T-helper 17 cell (primary cell): ENCODE measurements at places on chromosomes 3 and 15.

DNA sequence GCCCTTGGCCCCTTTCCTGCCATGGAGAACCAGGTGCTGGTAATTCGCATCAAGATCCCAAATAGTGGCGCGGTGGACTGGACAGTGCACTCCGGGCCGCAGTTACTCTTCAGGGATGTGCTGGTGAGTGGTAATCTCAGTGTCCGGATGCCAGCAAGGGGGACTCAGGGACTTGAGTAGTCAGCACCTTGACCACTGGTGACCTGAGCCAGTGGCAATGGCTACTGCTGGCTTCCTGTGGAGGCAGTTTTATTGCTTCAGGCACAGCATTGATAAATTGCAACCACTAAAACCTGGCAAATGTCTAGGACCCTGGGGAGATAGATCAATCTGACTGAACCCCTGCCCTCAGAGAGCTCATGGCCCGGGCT lies 830 bp downstream of the MAP2K5 start:
- DNase-seq: no peak
- no peaks in the 10 kb centered on the region for H3K36me3 ChIP-seq
- H3K27ac ChIP-seq: peak overlapping the region; percentile 97
- peak overlapping the region; percentile 95 for H3K4me3 ChIP-seq
- H3K27me3 ChIP-seq: no peaks in the 10 kb centered on the region

DNA sequence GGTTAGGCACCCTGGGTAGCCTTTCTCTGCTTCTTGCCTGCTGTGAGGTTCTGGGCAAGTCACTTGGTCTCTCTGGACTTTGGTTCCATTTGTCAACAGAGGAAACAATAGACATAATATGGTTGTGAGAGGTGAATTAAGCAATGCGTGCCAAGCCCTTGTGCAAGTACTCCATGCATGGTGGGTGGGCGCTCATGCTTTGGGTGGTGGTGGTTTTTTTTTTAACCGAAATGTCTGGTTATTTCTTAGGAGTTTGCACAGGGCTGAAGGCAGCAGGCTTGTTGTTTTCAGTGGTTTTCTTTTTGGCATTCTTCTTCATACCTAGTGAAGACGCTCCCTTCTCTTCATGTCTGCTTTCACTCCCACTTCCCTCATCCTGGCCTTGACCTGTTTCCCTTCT lies 84.2 kb upstream of the LRTM1 start:
- H3K27ac ChIP-seq: no peak overlapping the region
- DNase-seq: no peak
- no peaks in the 10 kb centered on the region for H3K27me3 ChIP-seq

DNA sequence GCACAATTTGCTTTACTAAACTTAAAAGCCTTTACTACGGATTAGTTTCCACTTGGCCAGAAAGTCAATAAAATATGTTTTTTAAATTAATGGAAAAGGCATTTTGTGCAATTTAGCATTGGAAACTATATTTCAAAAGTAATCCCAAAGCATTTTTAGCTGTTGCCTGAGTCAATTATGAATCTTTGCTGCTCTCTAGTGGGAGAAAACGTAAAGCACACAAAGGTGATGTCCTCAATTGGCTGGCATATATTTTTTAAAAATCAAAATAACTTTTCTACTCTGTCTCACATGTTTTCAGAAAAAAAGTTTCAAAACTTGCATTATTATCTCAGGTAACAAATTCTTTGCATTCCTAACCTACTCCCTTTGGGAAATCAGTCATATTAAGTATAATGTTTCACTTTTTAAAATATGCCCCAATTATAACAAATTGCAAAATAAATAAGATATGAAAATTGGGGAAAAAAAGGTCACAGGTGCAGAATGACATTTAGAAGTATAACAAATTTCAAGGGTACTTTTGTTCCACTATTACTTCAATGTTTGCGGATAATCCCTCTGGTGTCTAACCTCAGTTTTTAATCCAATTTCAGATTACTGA lies 47.2 kb upstream of the TEX55 start:
- H3K4me3 ChIP-seq: no peak overlapping the region
- no peaks in the 10 kb centered on the region for H3K4me1 ChIP-seq
- no peaks in the 10 kb centered on the region for H3K27me3 ChIP-seq
- no peak for DNase-seq

DNA sequence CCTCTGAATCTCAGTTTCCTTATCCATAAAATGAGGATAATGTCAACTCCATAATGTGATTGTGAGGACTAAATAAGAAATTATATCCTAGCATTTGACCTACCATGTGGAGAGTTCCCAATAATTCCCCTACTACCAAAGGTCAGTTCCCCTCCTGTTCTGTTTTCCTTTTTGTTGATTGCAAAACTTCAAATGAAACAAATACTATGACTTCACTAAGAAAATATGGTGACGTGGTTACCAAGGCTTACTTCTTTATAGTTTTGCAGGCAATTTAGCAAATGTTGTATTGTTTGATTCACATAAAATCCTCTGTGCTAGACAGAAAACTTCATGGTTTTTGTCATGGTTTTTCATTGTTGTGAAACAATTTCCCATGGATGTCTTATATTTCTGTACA lies 153.8 kb upstream of the RORA start:
- DNase-seq: no peak
- H3K4me1 ChIP-seq: no peaks in the 10 kb centered on the region
- H3K27me3 ChIP-seq: peaks cover 54% of the 10 kb centered on the region

DNA sequence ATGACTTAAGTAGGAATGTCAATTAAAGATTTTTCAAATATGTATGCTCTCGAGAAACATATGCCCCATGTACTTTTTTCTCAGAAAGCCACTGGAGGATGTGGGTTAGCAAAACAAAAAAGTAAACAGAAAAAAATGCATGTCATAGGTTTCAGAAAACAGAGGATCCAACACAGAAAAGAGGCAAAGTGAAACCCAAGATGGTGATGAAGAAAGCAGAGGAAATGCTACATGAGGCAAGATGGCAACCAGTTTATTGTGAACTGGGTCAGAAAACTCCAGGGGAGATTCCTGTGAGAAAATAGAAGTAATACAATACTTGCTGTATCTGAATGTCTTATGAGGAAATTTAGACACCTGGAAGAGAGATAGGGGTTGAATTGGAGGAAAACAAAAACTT lies 30.8 kb upstream of the EOMES start:
- peaks cover 3% of the 10 kb centered on the region for H3K4me1 ChIP-seq
- no peaks in the 10 kb centered on the region for H3K36me3 ChIP-seq
- no peak overlapping the region for H3K4me3 ChIP-seq

DNA sequence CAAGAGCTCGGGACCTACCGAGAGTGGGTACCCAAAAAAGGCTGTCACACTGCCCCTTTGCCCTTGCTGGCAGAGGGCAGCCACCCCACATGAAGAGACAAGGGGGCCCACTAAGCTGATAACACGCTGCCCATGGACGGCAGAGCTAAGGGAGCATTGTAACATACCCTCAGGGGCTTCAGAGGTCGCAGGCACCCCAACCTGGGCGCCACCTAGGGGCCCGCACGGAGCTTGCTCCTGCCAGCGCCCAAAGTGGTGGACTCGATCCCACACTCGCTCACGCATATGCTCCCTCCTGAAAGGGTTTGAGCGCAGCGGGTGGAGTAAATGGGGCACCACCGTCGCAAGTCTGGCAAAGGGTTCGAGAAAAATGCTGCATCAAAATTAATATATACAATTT lies 975.4 kb downstream of the ZPLD1 start:
- H3K4me3 ChIP-seq: no peak overlapping the region
- no peaks in the 10 kb centered on the region for H3K4me1 ChIP-seq
- H3K36me3 ChIP-seq: no peaks in the 10 kb centered on the region
- DNase-seq: no peak
- H3K27me3 ChIP-seq: no peaks in the 10 kb centered on the region

DNA sequence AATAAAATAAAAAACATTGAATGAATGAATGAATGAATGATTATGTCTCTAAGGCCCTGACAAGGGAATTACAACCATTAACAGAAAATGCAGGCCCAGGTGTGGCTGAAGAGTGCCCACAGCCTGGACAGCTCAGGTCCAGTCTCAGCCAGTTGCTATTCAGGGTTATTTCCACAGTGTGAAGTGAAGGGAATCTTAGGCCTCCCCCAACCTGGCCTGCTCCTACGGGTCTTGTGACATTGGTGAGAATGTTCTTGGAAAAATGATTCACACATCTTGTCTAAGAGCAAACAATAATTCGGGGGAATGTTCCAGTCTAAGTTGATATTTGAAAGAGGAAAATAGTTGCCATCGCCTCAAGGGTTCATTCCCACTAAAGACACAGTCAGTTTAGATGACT lies 37.0 kb downstream of the MINDY4B start:
- DNase-seq: no peak
- H3K36me3 ChIP-seq: peaks cover 7% of the 10 kb centered on the region
- H3K27me3 ChIP-seq: peaks cover 37% of the 10 kb centered on the region
- no peak overlapping the region for H3K4me3 ChIP-seq
- H3K27ac ChIP-seq: no peak overlapping the region

- peaks cover 38% of the 10 kb centered on the region for H3K27me3 ChIP-seq
- no peak overlapping the region for H3K4me3 ChIP-seq
- DNase-seq: no peak
- H3K4me1 ChIP-seq: peaks cover 6% of the 10 kb centered on the region
- no peaks in the 10 kb centered on the region for H3K36me3 ChIP-seq
These were observed 18.3 kb downstream of the CFAP161 start for GRCh38 chr15:81152339-81152738.

DNA sequence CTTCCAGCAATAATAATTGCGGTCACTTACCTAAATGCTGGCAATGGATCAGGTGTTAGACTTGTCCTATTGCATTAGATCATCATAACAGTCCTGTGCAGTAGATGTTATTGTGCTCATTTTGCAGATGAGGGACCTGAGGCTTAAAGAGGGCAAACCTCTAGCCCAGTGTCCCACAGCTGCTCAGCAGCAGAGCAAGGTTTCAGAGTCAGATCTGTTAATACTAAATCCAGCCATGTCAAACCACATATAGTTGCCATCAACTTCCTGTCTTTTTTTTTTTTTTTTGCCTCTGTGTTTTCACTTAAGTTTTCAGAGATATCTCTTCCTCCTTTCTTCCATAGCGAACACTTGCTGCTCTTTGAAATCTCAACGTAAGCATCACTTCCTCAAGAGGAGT lies 12.1 kb downstream of the FEZF2 start:
- H3K4me1 ChIP-seq: no peaks in the 10 kb centered on the region
- no peaks in the 10 kb centered on the region for H3K36me3 ChIP-seq
- no peak overlapping the region for H3K27ac ChIP-seq
- no peak for DNase-seq

DNA sequence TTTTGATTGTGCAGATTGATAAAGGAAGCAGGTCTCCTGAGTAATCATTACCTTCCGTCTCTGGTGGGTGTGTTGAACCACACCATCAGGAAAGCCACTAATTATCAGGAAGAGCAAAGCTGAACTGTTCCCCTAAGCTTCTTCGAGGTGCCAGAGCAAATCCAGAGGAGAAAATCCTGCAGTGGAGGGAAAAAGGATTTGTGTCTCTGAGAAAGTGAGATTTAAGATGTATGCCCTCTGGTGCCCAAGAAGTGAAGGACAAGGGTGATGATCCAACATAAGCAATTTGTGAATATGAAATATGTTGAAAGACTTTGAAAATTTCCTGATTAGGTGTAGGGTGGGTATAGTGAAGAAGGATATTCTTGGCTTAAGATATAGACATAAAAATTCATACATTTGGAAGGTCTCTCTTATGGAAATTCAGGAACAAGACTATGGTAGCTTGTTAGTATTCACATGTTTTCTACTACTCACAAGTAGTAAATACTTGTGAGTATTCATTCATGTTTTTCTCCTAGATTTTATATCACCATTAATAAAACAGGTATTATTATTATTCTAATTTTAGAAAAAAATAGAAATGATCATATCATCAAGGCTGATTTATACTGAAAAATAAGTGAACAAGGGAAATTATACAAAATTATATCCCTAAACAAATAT lies 34.8 kb downstream of the COMMD2 start:
- peaks cover 9% of the 10 kb centered on the region for H3K4me1 ChIP-seq
- no peak for DNase-seq
- no peak overlapping the region for H3K27ac ChIP-seq
- H3K36me3 ChIP-seq: no peaks in the 10 kb centered on the region
- no peaks in the 10 kb centered on the region for H3K27me3 ChIP-seq

- no peak for DNase-seq
- no peaks in the 10 kb centered on the region for H3K27me3 ChIP-seq
- no peaks in the 10 kb centered on the region for H3K36me3 ChIP-seq
- H3K4me1 ChIP-seq: peaks cover 17% of the 10 kb centered on the region
These were observed 44.4 kb downstream of the CSNK1G1 start for GRCh38 chr15:64311566-64311965.

DNA sequence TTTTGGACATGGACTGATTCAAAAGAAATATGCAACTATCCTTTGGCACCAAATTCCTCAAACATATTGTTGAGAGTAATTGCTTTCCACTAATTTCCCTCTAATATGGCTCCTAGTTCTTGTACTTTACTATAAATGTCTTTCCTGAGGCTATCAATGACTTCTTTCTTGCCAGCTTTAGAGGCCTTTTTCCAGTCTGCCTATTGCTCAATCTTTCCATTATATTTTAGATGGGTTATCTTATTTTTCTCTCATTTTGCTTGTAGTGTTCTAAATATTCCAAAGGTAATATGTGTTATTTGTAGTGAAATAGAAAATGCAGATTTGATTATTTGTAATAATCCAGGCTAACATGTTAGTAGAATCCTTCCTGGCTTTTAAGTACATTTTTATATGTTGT lies 11.5 kb upstream of the TEX9 start:
- H3K27me3 ChIP-seq: no peaks in the 10 kb centered on the region
- no peaks in the 10 kb centered on the region for H3K4me1 ChIP-seq
- H3K36me3 ChIP-seq: no peaks in the 10 kb centered on the region
- DNase-seq: no peak
- H3K4me3 ChIP-seq: no peak overlapping the region
- no peak overlapping the region for H3K27ac ChIP-seq

- no peaks in the 10 kb centered on the region for H3K36me3 ChIP-seq
- no peak overlapping the region for H3K27ac ChIP-seq
- no peak overlapping the region for H3K4me3 ChIP-seq
These were observed 7.7 kb upstream of the AADACL2 start for GRCh38 chr3:151726016-151726415.

DNA sequence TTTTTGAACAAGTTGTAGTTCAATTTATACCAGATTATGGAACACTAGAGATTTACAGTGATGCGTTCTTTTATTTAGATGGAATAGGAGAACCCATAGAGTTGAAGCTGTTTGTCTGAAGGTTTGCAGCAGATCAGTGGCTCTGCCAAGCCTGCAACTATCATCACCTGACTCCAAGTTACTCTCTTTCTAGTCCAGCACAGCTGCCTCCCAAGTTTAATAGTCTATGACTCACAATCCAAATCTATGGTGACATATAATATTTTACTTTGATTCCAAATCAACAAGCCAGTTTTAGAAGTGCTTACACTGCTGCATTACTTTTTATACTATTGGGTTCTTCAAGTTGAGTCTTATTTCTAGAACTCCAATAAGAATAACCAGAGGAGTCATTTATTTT lies 400.4 kb downstream of the LPP start:
- H3K27me3 ChIP-seq: no peaks in the 10 kb centered on the region
- H3K4me1 ChIP-seq: peaks cover 19% of the 10 kb centered on the region
- peaks cover 1% of the 10 kb centered on the region for H3K36me3 ChIP-seq

- H3K4me1 ChIP-seq: peaks cover 2% of the 10 kb centered on the region
- H3K27ac ChIP-seq: no peak overlapping the region
- no peaks in the 10 kb centered on the region for H3K27me3 ChIP-seq
- no peaks in the 10 kb centered on the region for H3K36me3 ChIP-seq
- no peak for DNase-seq
- H3K4me3 ChIP-seq: no peak overlapping the region
These were observed 5.6 kb upstream of the CCDC13 start for GRCh38 chr3:42778644-42779043.

- no peaks in the 10 kb centered on the region for H3K27me3 ChIP-seq
- no peak overlapping the region for H3K4me3 ChIP-seq
- DNase-seq: no peak
- peaks cover 3% of the 10 kb centered on the region for H3K4me1 ChIP-seq
- no peaks in the 10 kb centered on the region for H3K36me3 ChIP-seq
- no peak overlapping the region for H3K27ac ChIP-seq
These were observed 100.7 kb upstream of the SLC4A7 start for GRCh38 chr3:27584874-27585273.

- H3K4me3 ChIP-seq: no peak overlapping the region
- H3K27me3 ChIP-seq: no peaks in the 10 kb centered on the region
These were observed 93.9 kb downstream of the RBPMS2 start for GRCh38 chr15:64681424-64682024.
